Activated T-helper 1 cell treated with Interleukin-2 at 50 U/mL for 16 hours (primary cell): ENCODE measurements at places on chromosomes 7 and 10.

DNA sequence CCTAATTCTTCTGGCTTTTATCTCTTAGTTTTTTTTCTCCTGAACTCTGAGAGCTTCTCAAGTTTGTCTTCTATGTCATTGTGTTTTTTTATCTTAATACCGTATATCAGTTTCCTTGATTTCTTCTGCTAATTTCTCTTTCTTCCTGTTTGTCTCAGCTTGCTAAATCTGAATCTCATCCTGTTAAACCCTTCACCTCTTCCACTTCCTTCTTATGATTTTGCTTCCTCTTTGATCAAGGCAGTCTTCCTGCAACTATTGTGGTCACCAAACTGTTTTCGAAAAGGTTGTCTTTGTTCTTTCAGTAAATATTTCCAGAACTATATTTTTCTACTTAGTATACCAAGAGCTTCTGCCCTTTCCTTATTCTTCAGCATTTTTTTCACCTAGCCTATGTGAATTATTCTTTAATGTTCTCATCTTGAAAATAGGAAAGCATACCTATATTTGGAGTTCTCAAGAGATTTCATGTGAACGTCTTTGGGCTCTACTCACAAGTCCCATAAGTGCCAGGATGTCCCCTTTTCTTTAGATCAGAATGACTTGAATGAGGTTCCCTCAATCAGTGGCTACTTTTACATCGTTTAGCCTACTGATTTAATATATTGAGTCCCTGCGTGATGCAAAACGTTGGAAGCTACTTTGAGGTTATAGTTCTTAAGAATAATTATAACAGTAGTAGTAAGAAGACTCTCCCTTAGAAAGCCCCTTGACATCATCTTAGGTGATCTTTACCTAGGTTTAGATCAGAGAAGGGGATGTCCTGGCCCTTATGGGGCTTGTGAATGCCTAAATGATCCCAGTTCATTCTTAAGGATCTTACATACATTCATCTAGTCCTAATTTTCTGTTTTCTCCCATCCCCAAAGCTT lies 415.4 kb upstream of the AUTS2 start:
- no peak for DNase-seq

DNA sequence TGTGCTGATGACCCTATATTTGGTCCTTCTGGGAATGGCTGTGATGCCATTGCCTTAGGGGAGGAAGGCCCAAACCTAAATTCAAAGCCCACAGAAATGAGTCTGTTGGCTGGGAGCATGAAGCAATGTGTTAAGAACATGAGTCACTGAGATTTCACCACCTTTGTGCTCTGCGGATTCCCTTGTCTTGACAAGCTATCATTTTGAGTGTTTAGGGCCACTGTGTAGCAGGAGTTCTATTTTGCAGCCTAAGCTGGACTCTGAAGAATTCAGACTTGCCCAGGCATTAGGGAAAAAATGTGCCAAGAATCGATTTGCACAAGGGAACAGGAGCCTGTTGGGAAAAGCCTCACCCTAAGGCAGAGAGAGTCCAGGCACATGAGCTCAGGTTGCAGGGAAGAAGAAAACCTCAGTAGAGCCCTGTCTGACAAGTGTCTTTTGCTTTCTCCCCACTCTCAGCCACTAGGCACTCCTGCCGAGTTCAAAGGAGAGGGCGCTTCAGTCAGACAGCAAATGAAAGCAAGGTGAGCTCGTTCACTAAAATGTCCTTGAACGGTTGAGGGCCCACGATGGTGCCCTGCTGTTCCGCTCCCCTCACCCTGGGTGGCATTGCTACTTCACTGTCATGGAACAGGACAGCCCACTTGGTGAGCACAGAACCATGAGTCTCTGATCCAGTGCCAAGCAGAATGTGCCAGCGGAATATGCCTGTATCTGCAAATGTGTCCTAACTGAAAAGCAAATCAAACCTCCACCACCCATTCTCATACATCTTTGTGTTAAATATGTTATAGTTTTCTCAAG lies 93.6 kb downstream of the PRLHR start:
- no peak for DNase-seq

GRCh38 chr7:120053390-120053961 lies 219.5 kb upstream of the KCND2 start:
- no peak for DNase-seq

- no peak for DNase-seq
Measured at GRCh38 chr10:99758211-99758891, 24.1 kb upstream of the ABCC2 start.

DNA sequence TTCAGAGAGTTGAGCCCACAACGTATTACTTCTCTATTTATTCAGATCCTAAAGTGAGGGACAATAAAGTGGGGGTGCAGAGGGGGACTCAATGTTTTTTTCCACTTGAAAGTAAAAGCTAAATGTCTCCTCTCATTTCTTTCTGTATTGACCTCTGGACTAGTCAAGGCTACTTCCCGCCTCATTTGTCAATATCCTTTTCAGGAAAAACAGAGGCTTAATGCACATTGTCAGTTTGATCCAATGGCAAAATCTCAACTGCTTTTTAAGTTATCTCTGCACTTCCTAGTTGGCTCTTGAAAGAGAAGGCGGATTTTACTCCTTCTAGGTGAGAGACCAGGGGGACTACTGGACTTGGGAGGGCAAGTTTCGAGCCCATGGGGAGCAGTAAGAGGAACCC lies 56.4 kb downstream of the HIPK2 start:
- DNase-seq = no peak
